ENCODE measurements at places on chromosomes 7 and 10.

GRCh38 chr7:36029853-36030515, 123.1 kb upstream of the EEPD1 start:
- DNase-seq = no peak

DNA sequence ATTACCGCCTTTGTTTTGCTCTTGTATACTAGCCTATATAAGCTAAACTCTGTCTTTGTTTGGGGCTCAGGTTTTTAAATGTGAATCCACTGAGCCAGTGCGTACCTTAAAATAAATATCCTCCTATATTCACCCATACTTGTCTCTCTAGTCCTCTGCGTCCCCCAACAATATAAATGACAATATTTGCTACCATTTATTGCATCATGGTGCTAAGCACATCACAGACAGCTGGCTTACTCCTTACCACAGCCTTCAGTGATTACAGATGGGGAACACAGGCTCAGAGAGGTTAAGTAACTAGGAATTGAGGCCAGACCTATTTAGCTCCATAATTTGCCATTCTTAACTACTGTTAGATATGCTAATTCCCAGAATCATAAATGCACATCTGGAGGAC, 3.4 kb upstream of the ADCK2 start:
- DNase-seq = no peak

GRCh38 chr10:112958275-112958995, 8.4 kb downstream of the TCF7L2 start:
- no peak for DNase-seq

DNA sequence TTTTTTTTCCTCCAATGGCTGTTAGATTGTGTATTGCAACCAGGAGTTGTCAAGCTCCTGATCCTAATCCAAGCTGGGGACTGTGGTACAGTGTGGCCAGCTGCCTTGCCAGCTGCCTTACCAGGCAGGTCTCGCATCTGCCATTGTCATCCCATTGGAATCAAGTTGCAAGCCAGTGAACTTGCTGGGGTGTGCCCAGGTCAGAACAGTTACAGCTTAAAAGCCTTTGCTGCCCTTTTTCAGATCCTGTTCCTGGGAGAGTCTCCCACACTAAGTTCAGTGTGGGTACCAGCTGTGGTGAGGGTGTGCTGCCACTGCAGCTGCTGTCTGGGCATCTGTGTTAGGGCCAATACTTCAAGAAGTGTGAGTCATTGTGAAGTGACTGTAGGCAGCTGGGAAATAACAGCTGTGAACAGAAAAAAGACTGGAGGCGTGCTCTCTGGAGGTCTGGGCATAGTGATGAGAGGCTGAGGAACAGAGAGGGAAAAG, 72.8 kb downstream of the CCNY start:
- DNase-seq = no peak

GRCh38 chr7:132381742-132382472, 194.4 kb downstream of the PLXNA4 start:
- no peak for DNase-seq

GRCh38 chr7:38308140-38308539, 34.7 kb upstream of the TARP start:
- no peak for DNase-seq

DNA sequence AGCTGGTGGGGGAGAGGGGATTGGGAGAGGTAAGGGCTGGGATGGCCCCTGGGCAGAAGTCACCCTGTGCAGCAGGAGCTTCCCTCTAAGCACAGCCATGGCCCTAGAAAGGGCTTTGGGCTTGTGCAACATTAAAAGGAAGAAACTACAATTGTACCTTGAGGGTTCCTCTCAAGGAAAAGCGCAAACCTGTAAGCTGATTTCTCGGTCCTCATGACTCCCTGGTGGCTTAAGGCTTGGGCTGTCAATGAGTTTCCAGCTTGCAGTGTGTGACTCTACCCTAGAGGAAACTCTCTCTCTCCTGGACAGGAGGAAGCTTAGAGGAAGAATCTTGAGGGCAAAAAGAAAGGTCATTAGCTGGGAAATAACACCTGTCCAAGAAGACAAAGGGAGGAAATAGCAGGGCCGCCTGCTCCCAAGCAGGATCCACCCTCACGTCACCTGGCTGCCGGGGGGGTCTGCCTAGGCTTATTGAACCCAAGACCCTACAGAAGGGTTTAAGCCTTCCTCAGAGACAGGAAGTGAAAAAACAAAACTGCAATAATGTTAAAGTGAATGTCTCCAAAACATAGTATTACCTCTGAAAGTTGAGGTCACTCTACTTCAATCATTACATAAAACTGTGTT, 112.5 kb downstream of the WDR11 start:
- no peak for DNase-seq

DNA sequence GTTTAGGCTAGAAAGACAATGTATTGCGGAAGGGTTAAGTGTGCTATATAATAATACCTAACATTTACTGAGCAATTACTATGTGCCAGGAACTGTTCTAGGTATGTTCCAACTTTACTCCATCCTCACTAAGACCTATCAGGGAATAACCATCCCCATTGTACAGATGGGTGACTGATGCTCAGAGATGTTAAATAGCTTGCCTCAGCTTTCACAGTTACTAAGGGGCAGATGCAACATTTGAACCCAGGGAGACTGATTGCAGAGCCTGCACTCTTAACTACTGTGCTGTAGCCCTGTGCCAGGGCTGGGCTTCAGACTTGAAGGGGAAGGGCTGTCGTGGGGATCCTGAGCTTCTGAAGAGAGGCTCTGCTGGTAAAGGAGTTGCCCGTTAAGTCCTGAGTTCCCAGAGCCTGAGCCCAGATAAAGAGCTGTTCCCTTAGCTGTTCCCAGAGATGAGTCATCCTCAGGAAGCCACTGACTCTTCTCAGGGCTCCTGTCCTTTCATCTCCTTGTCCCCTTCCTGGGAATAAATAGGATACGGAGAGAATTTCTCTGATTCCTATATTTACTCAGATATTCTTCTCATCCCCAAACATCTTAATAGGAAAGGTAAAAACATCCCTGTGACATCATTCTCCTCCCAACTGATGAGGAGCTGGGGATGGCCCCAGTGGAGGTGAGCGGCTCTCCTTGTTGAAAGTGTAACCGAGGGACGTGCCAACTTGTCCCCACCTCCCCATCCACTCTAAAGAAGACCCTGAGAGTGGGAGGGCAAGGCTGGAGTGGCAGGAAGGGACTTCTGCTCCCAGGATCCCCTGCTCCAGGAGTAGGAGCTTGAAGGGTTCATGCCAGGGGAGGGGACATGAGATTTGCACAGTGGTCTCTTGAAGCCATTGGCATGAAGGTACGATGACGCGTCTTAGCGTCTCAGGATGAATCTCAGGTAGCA, 28.0 kb upstream of the HABP2 start:
- DNase-seq = no peak

GRCh38 chr7:15459018-15459615, 102.7 kb downstream of the AGMO start:
- no peak for DNase-seq

GRCh38 chr10:24847112-24848070, 105.0 kb downstream of the PRTFDC1 start:
- no peak for DNase-seq

Measured in OCI-M1 (cell line).